ENCODE measurements at places on chromosomes 1 and 21.

DNA sequence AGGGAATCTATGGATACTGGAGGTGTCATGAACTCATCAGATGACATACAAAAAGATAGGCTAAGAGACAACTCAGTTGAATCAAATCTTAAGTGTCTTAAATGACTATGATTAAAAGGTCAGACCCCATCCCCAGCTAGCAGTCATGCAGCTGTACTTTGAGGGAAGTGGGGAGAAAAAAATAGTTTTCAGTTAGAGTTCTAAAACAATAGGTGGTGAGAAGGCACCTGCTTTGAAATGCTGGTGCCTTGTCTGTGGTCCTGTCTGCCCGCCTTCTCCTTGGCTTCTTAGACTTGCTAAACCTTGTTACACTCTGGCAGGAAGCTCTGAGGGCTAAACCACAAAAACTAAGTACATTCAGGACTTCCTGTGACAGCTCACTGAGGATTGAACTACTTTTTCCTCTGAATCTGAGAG, 15.3 kb downstream of the CD2 start:
- DNase-seq, result no peak

- no peak for DNase-seq
Observed at GRCh38 chr1:121525355-121525754, 340.6 kb downstream of the SRGAP2C start.

DNA sequence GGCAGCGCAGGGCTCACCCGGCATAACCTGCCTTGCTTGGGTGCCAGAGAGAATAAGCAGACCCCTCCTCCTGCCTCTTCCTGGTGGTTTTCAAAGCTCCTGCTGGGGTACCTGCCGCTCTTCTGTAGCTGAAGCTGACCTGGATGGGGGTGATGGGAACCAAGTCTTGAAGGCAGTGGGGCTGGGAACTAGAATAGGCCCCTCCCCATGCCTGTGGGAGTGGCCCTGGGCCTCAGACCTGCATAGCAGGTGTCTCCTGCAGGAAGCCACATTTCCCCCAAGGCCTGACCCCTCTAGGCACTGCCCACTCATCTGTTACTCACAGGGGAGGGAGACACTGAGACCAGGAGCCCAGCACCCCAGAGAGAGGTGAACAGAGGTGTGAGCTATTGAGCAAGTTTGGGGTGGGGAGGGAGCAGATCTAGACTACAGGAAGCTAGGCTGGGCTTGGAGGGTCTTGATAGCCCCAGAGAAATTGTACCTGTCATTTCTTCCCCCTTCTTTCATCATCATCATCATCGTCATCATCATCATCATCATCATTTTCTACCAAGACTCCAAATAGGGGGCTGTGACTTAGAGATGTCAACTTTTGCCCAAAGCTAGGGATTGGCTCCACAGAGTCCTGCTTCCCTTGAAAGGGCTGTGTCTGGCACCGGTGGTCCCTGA, 10.1 kb downstream of the PADI1 start:
- no peak for DNase-seq

GRCh38 chr1:112060261-112060660, 70.8 kb upstream of the KCND3 start:
- DNase-seq, result no peak

DNA sequence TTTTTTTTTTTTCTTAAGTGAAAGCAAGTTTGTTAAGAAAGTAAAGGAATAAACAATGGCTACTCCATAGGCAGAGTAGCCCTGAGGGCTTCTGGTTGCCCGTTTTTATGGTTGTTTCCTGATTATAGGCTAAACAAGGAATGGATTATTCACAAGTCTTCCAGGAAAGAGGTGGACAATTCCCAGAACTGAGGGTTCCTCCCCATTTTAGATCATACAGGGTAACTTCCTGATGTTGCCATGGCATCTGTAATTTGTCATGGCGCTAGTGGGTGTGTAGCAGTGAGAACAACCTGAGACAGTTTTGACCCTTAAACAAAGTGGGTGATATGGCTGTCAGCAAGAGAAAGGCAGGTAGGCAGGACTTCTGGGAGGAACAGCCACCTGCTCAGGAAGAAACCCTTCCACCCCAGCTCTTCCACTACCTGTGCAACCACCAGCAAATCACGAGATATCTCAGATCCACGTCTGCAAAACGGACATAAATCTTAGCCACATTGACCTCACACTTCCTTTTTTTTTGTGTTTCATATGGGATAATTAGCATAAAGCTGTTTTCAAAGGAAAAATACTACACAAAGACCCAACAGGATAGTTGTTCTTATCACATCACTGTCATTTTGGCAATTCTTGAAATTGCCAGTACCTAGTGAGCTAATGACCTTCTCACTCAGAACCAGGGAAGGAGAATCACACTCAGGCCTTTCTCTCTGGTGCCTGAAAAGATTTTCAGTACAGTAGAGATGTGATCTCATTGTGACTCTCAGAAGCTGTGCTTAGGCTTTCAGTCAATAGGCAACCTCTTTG, 34.8 kb upstream of the DUSP10 start:
- no peak for DNase-seq

Data from tibial nerve (tissue), 4 donors.